Natural killer cell (primary cell): ENCODE measurements at places on chromosomes 6 and 20.

DNA sequence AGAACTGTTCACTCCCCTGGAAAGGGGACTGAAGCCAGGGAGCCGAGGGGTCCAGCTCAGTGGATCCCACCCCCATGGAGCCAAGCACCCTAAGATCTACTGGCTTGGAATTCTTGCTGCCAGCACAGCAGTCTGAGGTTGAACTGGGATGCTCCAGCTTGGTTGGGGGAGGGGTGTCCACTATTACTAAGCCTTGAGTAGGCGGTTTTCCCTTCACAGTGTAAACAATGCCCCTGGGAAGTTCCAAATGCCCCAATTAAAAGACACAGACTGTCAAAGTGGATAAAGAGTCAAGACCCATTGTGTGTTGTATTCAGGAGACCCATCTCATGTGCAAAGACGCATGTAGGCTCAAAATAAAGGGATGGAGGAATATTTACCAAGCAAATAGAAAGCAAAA is 150.2 kb downstream of the LPA start:
- no peak for DNase-seq
- no peak overlapping the region for H3K27ac ChIP-seq
- no peaks in the 10 kb centered on the region for H3K27me3 ChIP-seq
- H3K4me1 ChIP-seq = no peaks in the 10 kb centered on the region
- H3K4me3 ChIP-seq = no peak overlapping the region

GRCh38 chr6:135853986-135854385 is 2.5 kb downstream of the PDE7B start:
- peaks cover 7% of the 10 kb centered on the region for H3K4me1 ChIP-seq
- no peaks in the 10 kb centered on the region for H3K36me3 ChIP-seq
- no peaks in the 10 kb centered on the region for H3K27me3 ChIP-seq
- H3K27ac ChIP-seq = no peak overlapping the region

GRCh38 chr6:158367816-158368215 is 55.6 kb downstream of the TULP4 start:
- no peak for DNase-seq
- no peak overlapping the region for H3K4me3 ChIP-seq
- H3K27me3 ChIP-seq = no peaks in the 10 kb centered on the region
- H3K36me3 ChIP-seq = no peaks in the 10 kb centered on the region
- H3K27ac ChIP-seq = no peak overlapping the region
- H3K4me1 ChIP-seq = no peaks in the 10 kb centered on the region

- no peak overlapping the region for H3K4me3 ChIP-seq
- DNase-seq = no peak
- H3K27ac ChIP-seq = no peak overlapping the region
- H3K27me3 ChIP-seq = no peaks in the 10 kb centered on the region
- no peaks in the 10 kb centered on the region for H3K4me1 ChIP-seq
Observed at GRCh38 chr6:64665137-64665536, 1029.5 kb downstream of the PHF3 start.

- no peak for DNase-seq
- H3K4me3 ChIP-seq = no peak overlapping the region
- H3K36me3 ChIP-seq = no peaks in the 10 kb centered on the region
Observed at GRCh38 chr6:80287607-80288006, 181.1 kb downstream of the BCKDHB start.

GRCh38 chr6:35295521-35296315 is 1.9 kb upstream of the DEF6 start:
- H3K36me3 ChIP-seq = peaks cover 37% of the 10 kb centered on the region
- no peak overlapping the region for H3K27ac ChIP-seq
- peaks cover 32% of the 10 kb centered on the region for H3K4me1 ChIP-seq
- no peaks in the 10 kb centered on the region for H3K27me3 ChIP-seq

- DNase-seq = no peak
- H3K27ac ChIP-seq = no peak within 1 kb of the TSS
- peaks cover 3% of the 10 kb centered on the region for H3K27me3 ChIP-seq
- no peaks in the 10 kb centered on the region for H3K4me1 ChIP-seq
- H3K36me3 ChIP-seq = no peaks in the 10 kb centered on the region
Observed at GRCh38 chr20:9068841-9069663, at the start of gene PLCB4. PLCB4 (plus strand) TSS chr20:9069087; CDS start chr20:9307815, 238,728 bp downstream.

- no peak for DNase-seq
- H3K27ac ChIP-seq = no peak overlapping the region
- no peaks in the 10 kb centered on the region for H3K27me3 ChIP-seq
- no peaks in the 10 kb centered on the region for H3K4me1 ChIP-seq
- H3K4me3 ChIP-seq = no peak overlapping the region
Observed at GRCh38 chr6:151103266-151103665, 136.5 kb upstream of the AKAP12 start.

GRCh38 chr20:57106692-57107091 is 159.7 kb downstream of the BMP7 start:
- H3K4me1 ChIP-seq = no peaks in the 10 kb centered on the region
- no peaks in the 10 kb centered on the region for H3K27me3 ChIP-seq
- no peak for DNase-seq
- H3K4me3 ChIP-seq = no peak overlapping the region

GRCh38 chr6:372336-372911 is 19.1 kb upstream of the IRF4 start:
- H3K36me3 ChIP-seq = no peaks in the 10 kb centered on the region
- DNase-seq = no peak
- H3K4me1 ChIP-seq = peaks cover 12% of the 10 kb centered on the region
- no peaks in the 10 kb centered on the region for H3K27me3 ChIP-seq
- H3K27ac ChIP-seq = no peak overlapping the region

GRCh38 chr6:111680015-111680712 is 74.5 kb upstream of the TRAF3IP2 start:
- no peak overlapping the region for H3K27ac ChIP-seq
- no peaks in the 10 kb centered on the region for H3K27me3 ChIP-seq
- peaks cover 29% of the 10 kb centered on the region for H3K4me1 ChIP-seq

DNA sequence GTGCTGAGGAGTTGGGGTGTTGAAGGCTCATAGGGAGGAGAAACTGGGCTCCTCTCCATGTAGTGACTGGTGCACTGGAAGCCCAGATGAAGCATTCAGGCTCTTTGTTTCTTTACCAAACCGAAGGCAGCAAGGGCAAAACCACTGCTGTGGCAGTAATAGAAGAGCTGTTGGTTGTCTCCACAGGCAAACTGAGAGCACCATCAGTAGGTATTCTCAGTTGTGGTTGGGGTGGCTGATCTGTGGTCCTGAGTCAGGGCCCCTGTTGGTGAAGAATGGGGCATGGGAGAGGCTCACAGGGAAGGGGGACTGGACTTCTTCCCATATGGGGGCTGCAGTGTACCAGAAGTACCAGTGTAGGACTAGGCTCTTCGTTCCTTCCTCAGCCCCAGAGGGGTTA is 460.2 kb upstream of the IMPG1 start:
- DNase-seq = no peak
- no peaks in the 10 kb centered on the region for H3K27me3 ChIP-seq
- H3K27ac ChIP-seq = no peak overlapping the region
- H3K4me3 ChIP-seq = no peak overlapping the region

DNA sequence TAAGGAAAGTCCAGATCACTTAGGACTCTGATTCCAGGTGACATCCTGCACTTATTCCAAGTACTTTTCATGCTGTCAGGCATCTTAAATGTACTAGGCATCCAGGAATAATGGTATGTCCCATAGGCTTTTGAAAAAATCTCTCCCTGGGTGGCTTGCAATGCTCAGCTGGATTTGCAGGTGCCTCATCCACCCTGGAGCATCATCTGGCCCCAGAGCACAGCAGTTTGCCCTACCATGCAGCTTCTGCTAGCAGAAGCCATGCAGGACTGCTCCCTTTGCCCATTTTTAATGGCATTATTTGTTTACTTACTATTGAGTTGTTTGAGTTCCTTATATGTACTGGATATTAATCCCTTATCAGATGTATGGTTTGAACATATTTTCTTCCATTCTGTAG is 45.2 kb downstream of the DZANK1 start:
- no peak overlapping the region for H3K4me3 ChIP-seq
- no peak for DNase-seq
- H3K4me1 ChIP-seq = no peaks in the 10 kb centered on the region
- H3K36me3 ChIP-seq = no peaks in the 10 kb centered on the region
- no peak overlapping the region for H3K27ac ChIP-seq

DNA sequence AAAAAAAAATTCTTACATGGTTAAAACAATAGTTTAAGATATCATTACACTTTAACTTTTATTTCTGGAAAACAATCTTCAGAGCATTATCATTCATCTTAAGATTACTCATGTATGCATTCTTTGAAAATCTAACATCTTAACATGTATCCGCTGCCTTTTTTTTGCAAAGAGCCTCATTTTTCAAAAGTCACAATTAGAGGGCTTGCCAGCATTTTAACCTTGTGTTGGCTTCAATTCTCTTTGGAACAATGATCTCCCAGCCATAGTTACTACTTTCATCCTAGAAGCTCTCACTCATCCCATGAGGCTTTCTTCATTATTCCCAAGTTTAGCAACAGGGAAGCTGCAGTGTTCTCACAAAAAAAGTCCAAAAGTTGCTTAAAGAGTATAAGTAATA is 330.8 kb downstream of the BCKDHB start:
- H3K4me3 ChIP-seq = no peak overlapping the region
- no peak for DNase-seq
- no peaks in the 10 kb centered on the region for H3K27me3 ChIP-seq
- H3K36me3 ChIP-seq = no peaks in the 10 kb centered on the region
- no peak overlapping the region for H3K27ac ChIP-seq
- H3K4me1 ChIP-seq = no peaks in the 10 kb centered on the region

DNA sequence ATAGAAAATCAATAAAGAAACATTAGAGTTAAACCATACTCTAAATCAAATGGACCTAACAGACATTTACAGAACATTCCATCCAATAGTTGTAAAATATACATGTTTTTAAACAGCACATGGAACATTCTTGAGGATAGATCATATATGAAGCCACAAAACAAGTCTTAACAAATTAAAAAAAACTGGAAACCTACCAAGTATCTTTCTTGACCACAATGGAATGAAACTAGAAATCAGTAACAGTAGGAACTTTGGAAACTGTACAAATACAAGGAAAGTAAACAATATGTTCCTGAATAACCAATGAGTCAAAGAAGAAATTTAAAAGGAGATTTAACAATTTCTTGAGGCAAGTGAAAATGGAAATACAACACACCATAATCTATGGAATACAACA is 91.2 kb upstream of the GLP1R start:
- no peaks in the 10 kb centered on the region for H3K4me1 ChIP-seq
- peaks cover 7% of the 10 kb centered on the region for H3K27me3 ChIP-seq
- no peak overlapping the region for H3K4me3 ChIP-seq

GRCh38 chr6:17226786-17227233 is 54.4 kb upstream of the RBM24 start:
- no peaks in the 10 kb centered on the region for H3K27me3 ChIP-seq
- DNase-seq = no peak
- H3K27ac ChIP-seq = no peak overlapping the region
- no peak overlapping the region for H3K4me3 ChIP-seq
- no peaks in the 10 kb centered on the region for H3K4me1 ChIP-seq
- H3K36me3 ChIP-seq = no peaks in the 10 kb centered on the region

DNA sequence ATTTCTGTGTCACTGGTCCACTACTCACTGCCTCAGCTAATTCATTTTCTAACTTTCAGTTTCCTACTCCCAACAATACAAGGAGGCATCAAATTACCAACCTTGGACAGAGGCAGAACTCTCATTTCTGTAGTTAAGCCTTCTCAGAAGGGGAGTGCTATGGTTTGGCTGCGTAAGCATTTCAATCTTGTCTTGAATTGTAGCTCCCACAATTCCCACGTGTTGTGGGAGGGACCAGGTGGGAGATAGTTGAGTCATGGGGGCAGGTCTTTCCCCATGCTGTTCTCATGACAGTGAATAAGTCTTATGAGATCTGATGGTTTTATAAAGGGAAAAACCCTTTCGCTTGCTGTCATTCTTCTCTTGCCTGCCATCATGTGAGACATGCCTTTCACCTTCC is 22.9 kb downstream of the HLA-DRA start:
- peaks cover 6% of the 10 kb centered on the region for H3K27me3 ChIP-seq
- peaks cover 9% of the 10 kb centered on the region for H3K4me1 ChIP-seq
- no peak for DNase-seq
- H3K4me3 ChIP-seq = no peak overlapping the region

GRCh38 chr20:63498960-63499337 is at the start of gene EEF1A2:
EEF1A2 (minus strand) TSS chr20:63499083; CDS start chr20:63497763, 1,320 bp downstream.
- peak; percentile 82 for DNase-seq
- H3K36me3 ChIP-seq = no peaks in the 10 kb centered on the region
- H3K27me3 ChIP-seq = peaks cover 37% of the 10 kb centered on the region
- no peak within 1 kb of the TSS for H3K4me3 ChIP-seq
- H3K27ac ChIP-seq = no peak within 1 kb of the TSS

- no peak overlapping the region for H3K27ac ChIP-seq
- DNase-seq = no peak
- no peaks in the 10 kb centered on the region for H3K36me3 ChIP-seq
- no peaks in the 10 kb centered on the region for H3K27me3 ChIP-seq
Observed at GRCh38 chr6:47105469-47106178, 63.5 kb upstream of the ADGRF1 start.

- DNase-seq = no peak
- no peak overlapping the region for H3K4me3 ChIP-seq
- peaks cover 16% of the 10 kb centered on the region for H3K4me1 ChIP-seq
- no peak overlapping the region for H3K27ac ChIP-seq
- H3K36me3 ChIP-seq = no peaks in the 10 kb centered on the region
Observed at GRCh38 chr6:3357678-3358077, 98.9 kb downstream of the PSMG4 start.

GRCh38 chr6:4635666-4636065 is 140.5 kb upstream of the CDYL start:
- no peaks in the 10 kb centered on the region for H3K36me3 ChIP-seq
- no peak overlapping the region for H3K27ac ChIP-seq
- no peak for DNase-seq
- H3K27me3 ChIP-seq = no peaks in the 10 kb centered on the region
- H3K4me3 ChIP-seq = no peak overlapping the region

GRCh38 chr6:56347526-56347925 is 100.1 kb upstream of the COL21A1 start:
- no peaks in the 10 kb centered on the region for H3K4me1 ChIP-seq
- H3K27me3 ChIP-seq = no peaks in the 10 kb centered on the region
- H3K4me3 ChIP-seq = no peak overlapping the region
- no peak overlapping the region for H3K27ac ChIP-seq
- H3K36me3 ChIP-seq = no peaks in the 10 kb centered on the region

DNA sequence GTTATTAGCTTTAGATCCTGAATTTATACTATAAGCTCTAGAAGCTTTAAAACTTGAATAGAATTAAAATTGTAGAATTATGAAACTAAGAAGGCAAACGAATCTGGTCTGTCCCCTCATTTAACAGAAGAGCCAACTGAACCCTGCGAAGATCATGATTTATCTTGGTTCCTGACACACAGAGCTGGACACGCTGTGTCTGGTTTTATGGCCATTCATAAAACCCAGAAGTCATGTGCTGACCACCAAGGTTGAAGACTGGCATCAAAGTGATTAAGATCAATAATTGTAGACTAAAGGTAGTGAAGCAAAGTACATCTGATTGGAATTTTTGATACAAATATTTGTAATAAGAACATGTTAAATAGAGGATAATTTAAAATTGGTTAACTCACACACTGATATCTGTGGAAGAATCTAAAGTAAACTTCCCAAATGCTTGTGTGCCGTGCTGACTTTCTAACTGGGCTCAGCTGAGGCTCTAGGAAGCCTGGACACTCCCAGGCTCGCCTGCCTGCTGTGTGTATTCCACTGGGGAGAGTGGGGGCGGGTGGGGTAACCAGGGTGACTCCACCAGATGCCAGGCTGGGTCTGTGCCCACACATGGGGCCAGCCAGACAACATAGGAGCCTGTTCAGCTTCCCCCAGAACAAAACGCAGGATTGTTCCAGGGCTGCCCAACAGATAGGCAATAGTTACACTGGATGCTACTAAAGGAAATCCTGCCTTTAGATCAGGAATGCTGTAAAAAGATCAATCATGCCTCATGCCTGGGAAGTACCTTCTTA is 42.1 kb upstream of the SLC22A3 start:
- H3K36me3 ChIP-seq = no peaks in the 10 kb centered on the region
- H3K4me1 ChIP-seq = no peaks in the 10 kb centered on the region
- no peak overlapping the region for H3K27ac ChIP-seq
- H3K4me3 ChIP-seq = no peak overlapping the region

GRCh38 chr20:33914919-33915318 is 78.8 kb upstream of the RALY start:
- no peaks in the 10 kb centered on the region for H3K4me1 ChIP-seq
- H3K27me3 ChIP-seq = no peaks in the 10 kb centered on the region
- H3K27ac ChIP-seq = no peak overlapping the region
- H3K4me3 ChIP-seq = no peak overlapping the region
- DNase-seq = no peak
